ENCODE measurements at places on chromosomes 13 and 19.

GRCh38 chr19:30447553-30447870 is 75.3 kb downstream of the ZNF536 start:
- DNase-seq = no peak

- no peak for DNase-seq
Observed at GRCh38 chr13:105338773-105339172, 1196.7 kb downstream of the EFNB2 start.

GRCh38 chr13:90628471-90628870 is 719.0 kb upstream of the MIR17HG start:
- no peak for DNase-seq

DNA sequence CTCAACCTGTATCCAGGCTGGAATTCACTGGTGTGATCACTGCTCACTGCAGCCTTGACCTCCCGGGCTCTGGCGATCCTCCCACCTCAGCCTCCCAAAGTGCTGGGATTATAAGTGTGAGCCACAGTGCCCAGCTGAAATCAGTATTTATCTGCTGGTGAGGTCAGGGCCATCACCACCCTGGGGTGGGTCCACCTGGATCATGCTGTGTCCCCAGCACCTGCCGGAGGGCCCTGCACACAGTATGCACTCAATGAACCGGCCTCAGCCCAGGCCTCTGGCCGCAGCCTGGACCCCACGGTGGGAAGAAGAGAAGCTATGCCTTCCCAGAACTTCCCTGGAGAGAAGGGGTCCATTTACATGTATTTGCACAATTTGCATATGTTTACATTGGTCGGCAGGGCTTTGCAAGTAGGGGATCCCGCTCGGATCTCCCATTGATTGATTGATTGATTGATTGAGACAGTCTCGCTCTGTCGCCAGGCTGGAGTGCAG is 2.6 kb upstream of the SLC5A5 start:
- no peak for DNase-seq

DNA sequence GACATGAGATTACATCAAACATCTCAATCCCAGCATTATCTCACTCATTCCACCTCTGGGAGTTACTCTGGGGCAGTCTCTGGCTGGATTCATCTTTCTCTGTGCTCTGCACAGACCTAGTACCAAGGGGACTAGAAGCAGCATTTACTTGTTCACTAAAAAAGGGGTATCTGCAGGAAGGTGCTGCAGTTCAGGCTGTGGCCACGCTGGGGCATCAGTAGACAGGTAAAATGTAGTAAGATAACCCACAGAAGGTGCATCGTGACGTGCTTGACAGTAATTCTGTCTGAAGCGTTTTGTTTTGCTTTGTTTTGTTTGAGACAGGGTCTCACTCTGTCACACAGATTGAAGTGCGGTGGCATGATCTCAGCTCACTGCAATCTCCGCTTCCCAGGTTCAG is 29.3 kb downstream of the ZNF564 start:
- DNase-seq = no peak

GRCh38 chr13:95254339-95254738 is 46.9 kb downstream of the ABCC4 start:
- no peak for DNase-seq

- no peak for DNase-seq
Observed at GRCh38 chr19:18173054-18173571, 500 bp upstream of the IFI30 start.

DNA sequence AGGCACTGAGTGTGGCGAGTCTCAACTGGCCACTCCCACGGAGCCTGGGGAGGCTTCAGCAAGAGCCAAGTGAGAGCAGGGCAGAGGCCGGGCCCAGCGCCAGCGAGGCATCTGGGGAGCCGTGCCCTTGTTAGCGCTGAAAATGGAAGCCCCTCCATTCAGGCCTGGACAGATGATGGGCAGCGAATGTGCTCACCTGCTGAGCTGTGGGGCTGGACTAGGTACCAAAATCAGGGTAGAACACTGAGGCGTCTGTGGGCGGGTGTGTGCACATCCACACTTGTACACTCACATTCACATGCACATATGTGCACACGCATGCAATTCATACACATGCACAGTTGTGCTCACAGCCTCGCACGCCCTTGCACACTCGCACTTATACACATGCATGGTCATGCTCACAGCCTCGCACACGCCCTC is 20.7 kb downstream of the NAXD start:
- DNase-seq = no peak

DNA sequence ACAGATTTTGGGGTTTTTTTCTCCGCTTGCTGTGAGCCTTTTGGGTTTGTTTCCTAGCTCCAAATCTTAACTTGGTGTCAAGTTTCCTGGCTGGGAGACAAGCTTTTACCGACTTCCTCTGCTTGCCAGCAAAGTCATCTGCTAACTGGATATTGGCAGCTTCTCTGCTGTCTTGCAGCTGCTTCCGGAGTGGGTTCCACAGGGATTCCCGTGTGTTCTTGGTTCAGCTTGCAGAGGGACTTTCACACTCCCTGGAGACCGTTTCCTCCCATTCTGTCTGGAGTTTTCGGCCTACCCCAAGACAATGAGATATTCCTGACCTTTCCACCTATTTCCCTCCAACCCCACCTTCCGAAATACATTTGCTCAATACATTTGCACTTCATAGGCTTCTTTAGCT is 2.2 kb upstream of the COLGALT1 start:
- no peak for DNase-seq

DNA sequence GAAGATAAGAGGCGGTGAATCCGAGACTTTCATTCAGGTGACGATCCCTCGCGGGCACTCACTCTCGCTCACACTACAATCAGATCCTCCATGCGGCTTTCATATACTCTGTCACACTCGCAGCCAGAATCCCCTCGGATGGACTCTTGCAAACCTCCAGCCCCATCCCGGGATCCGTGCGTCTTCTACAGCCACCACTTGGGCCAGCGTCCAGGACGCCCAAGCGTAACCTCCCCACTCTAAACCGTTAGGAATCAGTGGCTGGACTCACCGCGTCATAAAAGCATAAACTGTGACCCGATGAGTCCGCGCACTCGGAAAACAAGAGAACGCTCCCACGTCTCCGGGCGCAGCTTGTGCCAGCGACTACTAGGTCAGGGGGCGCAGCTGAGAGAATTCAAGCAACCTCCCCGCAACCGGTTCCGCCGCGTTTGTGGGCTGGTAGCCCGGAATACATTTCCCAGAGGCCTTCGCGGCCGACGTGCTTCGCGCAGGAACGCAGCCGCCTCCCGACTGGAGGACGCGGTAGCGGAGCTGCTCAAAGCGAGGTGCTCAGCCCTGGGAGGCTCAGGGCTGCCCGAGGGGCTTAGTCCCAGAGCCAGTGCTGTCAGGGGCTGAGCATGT is 27.6 kb downstream of the ZNF607 start:
- peak; percentile 52 for DNase-seq

DNA sequence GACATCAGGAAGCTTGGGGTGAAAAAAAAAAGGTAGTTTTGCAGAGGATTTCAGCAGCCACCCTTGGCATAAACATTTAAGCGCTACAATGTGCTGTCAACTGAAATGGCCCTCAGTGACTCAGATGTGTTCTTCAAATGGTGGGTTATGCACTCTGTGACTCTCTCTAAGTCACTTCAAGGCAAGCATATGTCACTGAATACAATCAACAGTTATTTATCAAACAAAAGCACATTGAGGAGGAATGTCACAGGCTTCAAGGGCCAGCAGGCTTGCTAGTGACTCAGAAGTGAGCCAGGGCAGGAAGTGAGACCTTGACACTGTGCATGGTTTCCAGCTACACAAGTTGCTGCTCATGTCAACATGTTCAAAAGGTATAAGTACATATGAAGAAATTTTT is 523.7 kb upstream of the HTR2A start:
- DNase-seq = no peak

DNA sequence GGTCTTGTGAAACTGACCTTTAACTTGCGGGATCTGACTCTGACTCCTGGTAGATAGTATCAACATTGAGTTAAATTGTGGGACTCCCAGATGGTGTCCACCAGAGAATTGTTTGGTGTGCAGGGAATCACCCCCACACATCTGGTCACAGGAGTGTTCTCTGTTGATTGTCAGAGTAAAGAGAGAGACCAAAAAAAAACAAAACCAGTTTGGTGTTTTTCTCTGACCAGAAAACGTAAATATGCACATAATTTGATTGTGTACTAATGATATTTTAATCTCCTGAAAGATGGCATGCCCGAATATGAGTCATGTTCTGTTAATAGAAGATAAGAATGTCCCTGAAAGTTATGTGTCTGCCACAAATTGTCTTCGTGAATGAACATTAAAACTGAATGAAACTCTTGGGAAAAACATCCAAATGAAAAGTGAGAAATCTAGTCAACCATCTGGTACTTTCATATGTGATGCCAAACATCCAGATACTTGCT is 118.5 kb upstream of the GPC6 start:
- no peak for DNase-seq

DNA sequence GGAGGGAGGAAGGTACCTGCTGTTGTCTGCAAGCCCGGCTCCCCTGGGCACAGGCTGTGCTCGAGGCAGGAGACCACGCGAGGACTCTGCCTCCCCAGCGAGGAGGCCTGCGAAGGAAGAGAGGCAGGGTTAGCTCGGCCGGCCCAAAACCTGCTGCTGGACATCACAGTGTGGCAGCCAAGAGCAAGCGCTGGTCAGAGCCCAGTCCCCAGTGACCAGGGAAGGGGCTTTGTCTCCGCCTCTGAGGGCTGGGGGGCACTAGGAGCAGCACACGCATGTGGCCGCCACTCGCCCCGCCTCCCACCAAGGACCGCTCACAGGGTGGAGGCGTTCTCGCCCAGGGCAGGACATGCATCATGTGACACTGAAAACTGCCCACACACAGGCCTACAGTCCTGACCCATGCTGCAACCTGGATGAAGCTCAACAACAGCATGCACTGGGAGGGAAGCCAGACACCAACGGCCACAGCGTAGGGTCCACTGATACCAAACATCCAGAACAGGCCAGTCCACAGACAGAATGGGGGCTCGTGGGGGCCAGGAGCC is 8.5 kb downstream of the MIER2 start:
- no peak for DNase-seq

DNA sequence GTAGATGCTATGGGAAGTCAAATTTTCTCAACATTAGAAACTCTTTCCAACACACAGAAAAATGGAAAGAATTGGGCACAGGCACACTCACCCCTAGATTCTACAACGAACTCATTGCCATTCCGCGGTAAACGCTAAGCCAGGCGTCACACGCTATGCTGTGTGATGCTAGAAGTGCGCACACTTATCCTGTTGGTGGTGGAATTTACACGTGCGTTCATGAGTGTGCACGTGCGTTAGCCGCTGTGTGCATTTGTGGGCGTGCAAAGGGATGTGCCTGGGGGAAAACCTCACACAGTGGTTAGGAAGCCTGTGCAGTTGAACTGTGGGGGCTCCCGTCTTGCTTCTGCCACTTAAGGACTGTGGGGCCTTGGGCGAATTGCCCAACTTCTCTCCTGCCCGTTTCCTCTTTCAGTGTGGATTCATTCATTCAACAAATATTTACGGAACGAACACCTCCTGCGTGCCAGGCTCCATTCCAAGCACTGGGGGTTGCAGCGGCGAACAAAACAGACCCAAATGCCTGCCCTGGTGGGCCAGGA is 7.7 kb downstream of the NFILZ start:
- no peak for DNase-seq

GRCh38 chr13:107220245-107220644 is 652.3 kb upstream of the ARGLU1 start:
- DNase-seq = no peak

DNA sequence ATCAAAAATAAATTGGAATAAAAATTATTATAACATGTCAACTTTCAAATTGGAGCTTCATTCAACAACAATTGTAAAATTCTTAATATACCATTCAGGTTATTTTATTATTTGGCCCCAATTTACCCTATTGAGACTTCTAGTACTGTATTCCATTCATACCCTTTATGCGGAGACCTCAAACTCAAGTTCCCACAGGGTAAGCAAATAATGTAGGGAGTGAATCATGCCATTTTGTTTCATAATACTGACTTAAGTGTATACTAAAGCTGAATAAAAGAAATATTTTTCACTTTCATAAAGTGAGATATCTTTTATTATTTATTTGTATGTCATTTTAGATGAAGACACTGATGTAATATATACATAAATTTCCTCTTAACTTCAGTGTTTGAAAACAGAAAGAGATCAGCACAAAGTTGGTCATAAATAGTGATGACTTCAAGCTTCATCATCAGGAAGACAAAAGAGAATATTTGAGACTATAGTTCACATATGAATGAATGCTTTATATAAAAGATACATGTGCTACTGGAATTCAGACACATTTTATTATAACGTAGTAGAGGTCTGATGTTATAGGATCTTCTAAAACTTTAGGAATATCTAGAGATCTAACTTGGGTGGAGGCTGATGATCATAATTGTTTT is 894.4 kb upstream of the PCDH9 start:
- no peak for DNase-seq

DNA sequence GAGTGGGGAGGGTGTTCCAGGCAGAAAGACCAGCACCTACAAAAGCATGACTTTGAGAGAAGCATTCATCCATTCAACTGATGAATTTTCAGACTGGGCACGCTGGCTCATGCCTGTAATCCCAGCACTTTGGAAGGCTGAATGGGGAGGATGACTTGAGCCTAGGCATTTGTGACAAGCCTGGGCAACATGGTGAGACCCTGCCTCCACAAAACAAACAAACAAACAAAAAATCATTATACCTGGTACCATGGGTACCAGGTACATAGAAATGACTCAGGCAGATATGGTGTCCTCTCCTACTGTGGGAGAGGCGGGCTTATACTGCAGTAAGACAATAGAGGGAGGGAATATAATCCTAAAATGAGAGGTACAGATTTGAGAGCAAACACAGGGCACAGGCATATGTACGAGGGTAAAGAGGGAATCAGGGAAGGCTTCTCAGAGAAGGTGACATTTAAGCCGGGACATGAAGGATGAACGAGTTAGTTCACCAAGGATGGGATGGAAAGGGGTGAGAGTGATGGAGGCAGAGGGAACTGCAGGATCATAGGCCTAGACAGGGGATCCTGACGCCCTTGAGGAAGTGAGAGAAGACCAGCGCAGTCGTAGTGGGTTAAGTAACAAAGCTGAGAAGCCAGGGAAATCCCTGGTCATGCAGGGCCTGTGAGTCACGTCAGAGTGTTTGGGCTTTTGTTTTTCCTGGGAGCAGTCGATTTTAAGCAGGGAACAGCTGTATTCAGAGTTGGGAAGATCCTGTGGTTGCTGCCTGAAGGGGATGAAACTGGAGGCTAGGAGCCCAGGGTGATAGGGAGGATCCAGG is 2.9 kb downstream of the CYP2S1 start:
- DNase-seq = no peak

DNA sequence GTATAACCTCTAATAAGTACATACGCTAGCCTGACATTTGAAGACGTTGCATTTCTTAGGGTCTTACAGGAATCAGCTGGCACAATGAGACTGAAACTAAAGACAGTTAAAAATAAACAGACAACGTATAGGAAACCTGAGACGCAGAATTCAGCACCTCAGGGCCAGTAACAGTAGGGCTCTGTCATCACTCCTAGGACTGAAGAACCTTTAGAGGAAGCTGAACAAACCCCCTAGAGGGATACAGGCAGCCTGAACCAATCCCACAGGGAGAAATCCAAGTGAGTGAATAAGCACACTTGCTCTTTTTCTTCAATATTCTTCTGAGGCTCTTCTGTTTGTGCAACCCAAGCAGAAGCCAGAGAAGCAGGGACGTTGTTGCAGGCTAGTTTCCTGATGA is 53.9 kb upstream of the KLHL1 start:
- DNase-seq = no peak

Data from NCI-H510A (cell line).